Natural killer cell treated with Interleukin-12 subunit alpha and Interleukin-12 subunit beta and Interleukin-15 and Interleukin-18, amount 100 ng/mL, for 72 hours (primary cell): ENCODE measurements at places on chromosomes 2 and 18. TPM values are rescaled to one million over a fixed set of nuclear protein-coding genes. Genes with fewer than 3 reads are reported as not detected.

Gene MATN3
- total RNA-seq = not detected

DNA sequence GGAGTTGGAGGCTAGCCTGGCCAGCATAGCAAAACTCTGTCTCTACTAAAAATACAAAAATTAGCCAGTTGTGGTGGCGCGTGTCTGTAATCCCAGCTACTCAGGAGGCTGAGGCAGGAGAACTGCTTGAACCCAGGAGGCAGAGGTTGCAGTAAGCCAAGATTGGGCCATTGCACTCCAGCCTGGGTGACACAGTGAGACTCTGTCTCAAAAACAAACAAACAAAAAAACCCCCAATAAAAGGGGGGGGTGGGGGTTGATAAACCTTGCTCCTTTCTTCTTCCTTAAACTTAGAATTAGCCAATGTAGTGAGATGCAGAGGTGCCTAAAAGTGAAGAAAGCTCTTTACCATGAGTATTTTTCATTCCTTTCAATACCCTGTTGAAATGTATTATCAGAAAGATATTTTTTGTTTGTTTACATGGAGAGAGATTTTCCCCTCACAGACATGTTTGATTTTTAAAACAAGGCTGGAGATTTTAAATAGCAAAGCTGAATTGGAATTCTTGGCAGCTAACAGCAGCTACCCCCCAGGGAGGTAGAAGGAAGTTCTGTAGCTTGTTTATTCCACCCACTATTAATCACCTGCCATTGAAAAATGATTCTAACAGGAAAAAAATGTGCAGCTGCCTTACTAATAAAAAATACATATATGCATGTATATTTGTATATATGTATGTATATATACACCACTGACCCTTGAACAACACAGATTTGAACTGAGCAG lies 48.6 kb downstream of the GYPC start:
- no peak for DNase-seq

DNA sequence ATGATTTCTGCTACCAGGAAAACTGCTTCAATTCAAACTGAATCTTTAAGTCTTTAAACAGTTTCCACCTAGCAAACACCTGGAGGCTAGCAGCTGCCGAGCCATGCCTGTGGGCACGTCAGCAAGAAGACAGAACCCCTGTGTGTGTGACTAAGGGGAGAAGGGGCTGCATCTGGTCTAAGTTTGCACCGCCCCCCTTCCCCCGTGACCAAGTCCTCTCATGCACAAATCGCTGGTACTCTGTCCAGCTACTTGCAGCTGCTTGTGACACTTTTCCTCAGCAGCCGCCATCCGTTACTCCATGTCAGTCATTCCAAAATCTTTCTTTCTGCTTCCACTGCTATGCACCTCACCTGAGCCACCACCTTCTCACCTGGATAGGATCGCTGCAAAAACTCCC lies 355.0 kb downstream of the SS18 start:
- DNase-seq = no peak

- DNase-seq = no peak
Observed at GRCh38 chr18:63157293-63158011, 162.1 kb downstream of the BCL2 start.

DNA sequence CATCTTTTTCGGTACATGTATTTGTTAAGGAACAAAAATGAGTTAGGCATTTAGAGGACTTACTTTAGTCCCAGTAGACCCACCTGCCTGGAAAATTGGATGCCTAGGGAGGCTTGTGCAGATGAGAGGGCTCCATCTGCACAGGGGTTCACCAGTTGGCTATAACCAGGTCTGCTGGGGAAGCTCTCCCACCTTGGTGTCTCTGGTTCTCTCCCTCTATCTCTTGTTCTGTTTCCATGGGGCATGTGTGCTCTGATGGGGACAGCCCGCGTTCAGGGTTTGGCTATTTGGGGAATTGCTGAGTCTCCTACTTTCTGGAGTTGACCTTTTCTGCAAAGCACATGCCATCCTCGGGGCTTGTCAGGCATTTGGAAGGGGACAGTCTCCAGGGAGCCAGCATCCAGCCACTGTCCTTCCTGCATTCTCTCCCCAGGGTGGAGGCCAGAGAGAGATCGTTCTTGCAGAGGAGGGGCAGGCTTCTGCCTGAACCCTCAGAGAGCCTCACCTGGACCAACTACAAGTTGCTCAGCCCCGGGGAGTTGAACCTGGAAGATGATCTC lies 157.3 kb downstream of the KLHL29 start:
- DNase-seq = no peak

DNA sequence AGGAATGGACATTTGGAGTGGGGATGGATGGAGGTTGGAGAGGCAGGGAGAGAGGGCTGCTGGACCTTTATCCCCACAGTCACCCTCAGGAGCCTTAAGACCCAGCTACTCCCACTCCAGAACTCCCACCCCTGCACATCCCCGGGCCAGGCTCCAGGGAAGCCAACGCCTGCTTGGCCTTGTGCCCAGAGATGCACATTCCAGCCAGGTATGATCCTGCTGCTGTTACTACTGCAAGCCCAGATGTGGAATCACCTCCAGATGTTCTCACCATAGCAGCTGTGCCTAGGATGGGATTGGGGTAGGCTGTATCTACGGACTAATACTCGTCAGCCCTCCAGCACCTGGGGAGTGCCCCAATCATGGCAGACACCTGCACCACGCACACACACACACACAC lies 71.7 kb downstream of the ZFP36L2 start:
- DNase-seq = no peak
